Glutamatergic neuron (in vitro differentiated cells): ENCODE measurements at places on chromosomes 3 and 15. TPM values are rescaled to one million over a fixed set of nuclear protein-coding genes. Genes with fewer than 3 reads are reported as not detected.

FEZF2 gene
- total RNA-seq = 0.49 TPM

C3orf22 gene
- total RNA-seq = not detected

DNA sequence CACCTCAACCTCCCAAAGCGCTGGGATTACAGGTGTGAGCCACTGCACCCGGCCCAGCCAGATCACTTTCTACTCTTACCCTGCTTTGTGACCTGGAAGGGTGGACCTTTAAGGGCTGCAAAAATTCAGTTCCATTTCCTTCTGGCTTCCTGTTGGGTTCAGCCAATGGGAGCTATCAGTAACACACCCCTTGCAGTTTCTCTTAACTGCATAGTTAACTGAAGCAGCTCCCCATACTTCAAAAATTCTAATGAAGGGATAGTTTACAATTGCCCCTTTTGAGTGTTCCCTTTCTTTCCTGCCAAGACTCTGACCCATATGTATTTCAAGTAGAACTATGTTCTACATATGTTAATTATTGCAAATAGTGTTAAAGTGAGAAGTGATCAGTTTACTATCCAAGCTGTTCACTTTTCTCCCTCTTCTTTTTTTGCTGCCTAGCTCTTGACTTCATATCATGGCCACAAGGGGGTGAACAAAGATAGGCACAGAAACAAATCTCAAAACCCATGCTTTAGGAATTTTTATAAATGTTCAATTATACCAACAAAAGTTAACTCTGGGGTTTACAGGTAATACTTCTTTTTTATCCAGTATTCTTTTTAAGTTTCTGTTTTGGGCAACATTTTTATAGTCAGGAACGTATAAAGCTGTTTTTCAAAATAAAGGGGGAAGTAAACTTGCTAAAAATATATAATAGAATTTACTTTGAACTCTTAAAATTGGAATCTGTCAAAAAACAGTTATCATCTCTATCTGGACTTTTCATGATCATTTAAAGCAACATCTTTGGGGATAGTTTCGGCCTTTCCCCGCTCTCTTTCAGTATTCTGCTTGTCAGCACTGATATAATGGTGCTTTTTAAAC lies 8.1 kb downstream of the PGBD4 start:
- peaks cover 1% of the 10 kb centered on the region for H3K27me3 ChIP-seq
- no peaks in the 10 kb centered on the region for H3K36me3 ChIP-seq
- no peak for DNase-seq
- H3K4me3 ChIP-seq = no peak overlapping the region
- H3K27ac ChIP-seq = no peak overlapping the region
- H3K4me1 ChIP-seq = no peaks in the 10 kb centered on the region

- peak overlapping the region; percentile 53 for H3K4me3 ChIP-seq
- H3K4me1 ChIP-seq = peaks cover 21% of the 10 kb centered on the region
- no peaks in the 10 kb centered on the region for H3K36me3 ChIP-seq
- no peak for DNase-seq
- no peak overlapping the region for H3K27ac ChIP-seq
These were observed 50.6 kb upstream of the SLC7A14 start for GRCh38 chr3:170636400-170636973.

- H3K36me3 ChIP-seq = no peaks in the 10 kb centered on the region
- peaks cover 3% of the 10 kb centered on the region for H3K4me1 ChIP-seq
- H3K27me3 ChIP-seq = peaks cover 3% of the 10 kb centered on the region
- H3K4me3 ChIP-seq = no peak overlapping the region
- no peak overlapping the region for H3K27ac ChIP-seq
- no peak for DNase-seq
These were observed 402.1 kb upstream of the MCTP2 start for GRCh38 chr15:93829115-93829870.

GRCh38 chr15:90015749-90016148 lies 14.6 kb downstream of the ZNF710 start:
- no peaks in the 10 kb centered on the region for H3K36me3 ChIP-seq
- H3K4me3 ChIP-seq = no peak overlapping the region
- DNase-seq = no peak
- H3K4me1 ChIP-seq = peaks cover 6% of the 10 kb centered on the region

DNA sequence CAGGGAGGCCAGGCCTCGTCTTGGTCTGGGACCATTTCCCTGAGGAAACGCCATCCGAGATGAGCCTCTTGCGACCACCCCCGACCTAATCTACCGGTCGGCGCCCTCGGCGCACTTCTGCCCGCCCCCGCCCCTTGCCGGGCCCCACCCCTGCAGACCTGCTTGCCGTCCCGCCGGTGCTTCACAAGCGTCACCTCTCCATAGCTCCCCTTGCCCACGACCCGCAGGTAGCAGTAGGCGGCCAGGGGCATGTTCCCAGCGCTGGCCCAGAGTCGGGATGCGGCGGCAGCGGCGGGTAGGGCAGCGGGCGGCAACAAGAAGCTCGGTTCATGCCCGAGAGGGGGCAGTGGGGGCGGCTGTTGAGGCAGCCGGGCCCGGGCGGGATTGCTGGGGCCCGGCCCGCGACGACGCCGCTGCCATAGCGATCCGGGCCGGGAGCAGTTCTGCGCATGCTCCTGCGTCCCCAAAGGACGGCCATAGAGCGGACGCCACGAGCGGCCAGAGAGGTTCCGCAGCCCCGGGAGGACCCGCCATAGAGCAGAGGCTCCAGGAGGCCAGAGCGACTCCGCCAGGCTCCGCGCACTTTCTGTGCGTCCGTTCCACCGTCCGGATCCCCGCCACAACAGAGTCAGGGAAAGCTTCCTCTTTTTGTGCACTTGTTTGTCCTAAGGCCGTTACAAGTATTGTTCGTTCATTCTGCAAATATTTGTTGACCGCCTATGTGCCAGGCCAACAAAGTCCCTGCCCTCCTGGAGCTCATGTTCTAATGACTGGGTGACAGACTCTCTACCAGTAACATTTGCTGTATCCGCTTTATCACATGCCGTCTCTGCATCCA lies at the start of gene NEK4:
Gene NEK4 (minus strand): TSS at position 445 of the 838 bp plus-strand sequence. CDS start 194 bp downstream, at position 251.
- DNase-seq = peak; percentile 96
- H3K36me3 ChIP-seq = no peaks in the 10 kb centered on the region
- H3K27me3 ChIP-seq = peaks cover 8% of the 10 kb centered on the region
- peak within 1 kb of the TSS; percentile 96 for H3K4me3 ChIP-seq

DNA sequence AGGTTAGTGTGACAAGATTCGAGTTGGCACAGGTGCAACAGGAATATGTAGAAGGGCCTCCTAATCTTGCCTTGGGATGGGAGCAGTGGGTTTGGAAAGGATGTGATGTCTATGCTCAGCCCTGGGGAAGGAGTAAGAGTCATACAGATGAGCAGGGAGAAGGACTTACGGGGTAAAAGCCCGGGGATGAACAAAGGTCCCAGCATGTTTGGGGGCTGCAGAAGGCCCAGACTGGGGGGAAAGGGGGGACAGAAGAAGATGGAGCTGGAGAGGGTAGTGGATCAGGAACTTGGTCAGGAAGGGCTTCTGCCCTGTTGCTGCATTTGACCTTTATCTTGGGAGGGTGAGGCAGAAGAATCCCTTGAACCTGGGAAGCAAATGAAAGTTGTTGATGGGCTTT lies 240.1 kb upstream of the ST8SIA2 start:
- H3K27ac ChIP-seq = no peak overlapping the region
- H3K4me1 ChIP-seq = peaks cover 2% of the 10 kb centered on the region
- no peak overlapping the region for H3K4me3 ChIP-seq
- peaks cover 6% of the 10 kb centered on the region for H3K27me3 ChIP-seq
- DNase-seq = no peak
- H3K36me3 ChIP-seq = peaks cover 17% of the 10 kb centered on the region

DNA sequence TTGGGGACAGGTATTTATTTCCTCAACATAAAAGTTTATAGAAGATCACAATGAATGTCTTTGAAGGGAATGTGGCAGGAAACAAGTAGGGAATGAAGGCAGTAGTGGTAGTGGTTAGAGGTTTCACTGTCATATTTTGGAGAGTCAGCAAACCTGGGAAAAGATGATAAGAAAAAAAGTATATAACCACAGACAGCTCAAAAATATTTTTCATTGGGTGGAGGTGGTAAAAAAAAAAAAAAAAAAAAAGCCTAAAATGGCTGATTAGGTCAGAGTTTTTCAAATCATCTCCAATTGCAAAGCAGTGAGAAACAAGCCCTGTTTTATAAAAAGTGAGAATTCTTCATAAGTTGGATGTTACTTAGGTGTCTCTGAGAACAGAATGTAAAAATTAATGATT lies 400.0 kb downstream of the LSAMP start:
- peaks cover 3% of the 10 kb centered on the region for H3K27me3 ChIP-seq
- no peak for DNase-seq
- no peaks in the 10 kb centered on the region for H3K36me3 ChIP-seq
- H3K4me1 ChIP-seq = peaks cover 32% of the 10 kb centered on the region

ANKRD34C gene
- total RNA-seq = not detected

WDR93 gene
- not detected for total RNA-seq

REC114 gene
- total RNA-seq = not detected

DNA sequence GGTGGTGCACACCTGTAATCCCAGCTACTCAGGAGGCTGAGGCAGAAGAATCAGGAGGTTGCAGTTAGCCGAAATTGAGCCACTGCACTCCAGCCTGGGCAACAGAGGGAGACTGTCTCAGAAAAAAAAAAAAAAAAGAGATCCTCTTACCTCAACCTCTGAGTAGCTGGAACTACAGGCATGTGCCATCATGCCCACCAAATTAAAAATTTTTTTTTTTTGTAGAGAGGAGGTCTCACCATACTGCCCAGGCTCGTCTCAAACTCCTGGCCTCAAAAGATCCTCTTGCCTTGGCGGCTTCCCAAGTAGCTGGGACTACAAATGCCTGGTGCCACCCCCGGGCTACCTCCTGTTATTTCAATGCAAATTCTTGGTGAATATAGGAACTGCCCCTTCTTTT lies 1.5 kb downstream of the UMPS start:
- no peak overlapping the region for H3K27ac ChIP-seq
- no peak for DNase-seq
- peaks cover 8% of the 10 kb centered on the region for H3K27me3 ChIP-seq
- no peaks in the 10 kb centered on the region for H3K36me3 ChIP-seq
- H3K4me3 ChIP-seq = peak overlapping the region; percentile 97
- H3K4me1 ChIP-seq = peaks cover 5% of the 10 kb centered on the region

GRCh38 chr3:120348065-120348990 lies 826 bp downstream of the LRRC58 start:
- peaks cover 10% of the 10 kb centered on the region for H3K4me1 ChIP-seq
- DNase-seq = no peak

DNA sequence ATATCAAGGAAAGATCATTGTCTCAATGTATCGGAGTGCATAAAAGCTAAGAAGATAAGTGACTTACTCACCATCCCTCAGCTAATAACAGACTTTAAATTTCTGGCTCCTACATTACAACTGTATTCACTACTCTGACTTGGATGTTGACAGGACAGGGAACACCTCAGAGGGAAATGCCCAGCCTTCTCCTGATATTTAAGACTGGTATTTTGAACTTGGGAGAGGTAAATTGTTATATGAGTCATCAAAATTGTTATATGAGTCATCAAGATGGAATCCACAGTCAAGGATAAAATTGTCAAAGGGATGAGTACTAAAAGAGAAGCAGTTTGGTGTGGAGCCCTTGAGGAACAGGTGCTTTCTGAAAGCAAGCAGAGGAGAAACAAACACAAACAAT lies 961.4 kb downstream of the VGLL3 start:
- H3K27ac ChIP-seq = no peak overlapping the region
- DNase-seq = no peak
- no peak overlapping the region for H3K4me3 ChIP-seq
- H3K27me3 ChIP-seq = no peaks in the 10 kb centered on the region

- no peak for DNase-seq
- H3K36me3 ChIP-seq = no peaks in the 10 kb centered on the region
- H3K4me3 ChIP-seq = no peak overlapping the region
- H3K27ac ChIP-seq = no peak overlapping the region
These were observed 27.7 kb downstream of the ABHD17C start for GRCh38 chr15:80722811-80723210.

CCRL2 gene
- not detected for total RNA-seq

ARMC8 gene
- total RNA-seq = 54.4 TPM

DNA sequence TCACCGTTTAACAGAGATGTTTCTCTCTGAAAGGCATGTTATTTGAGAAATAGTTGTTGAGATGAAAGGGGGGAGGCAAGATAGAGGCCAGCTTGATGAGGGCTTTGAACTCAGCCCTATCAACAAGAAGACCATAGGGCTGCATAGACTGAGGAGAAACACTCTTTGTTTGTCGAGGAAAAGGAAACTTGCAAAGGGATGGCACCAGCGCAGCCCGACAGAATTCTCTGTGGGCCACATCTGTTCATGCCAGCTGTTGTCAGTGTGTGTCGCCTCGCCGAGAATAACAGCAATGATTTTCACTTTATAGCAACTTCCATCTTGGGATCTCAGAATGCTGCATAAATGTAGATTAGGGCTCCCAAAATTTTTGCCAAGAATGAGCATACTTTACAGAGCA lies 478.3 kb upstream of the TPRG1 start:
- H3K27ac ChIP-seq = no peak overlapping the region
- no peaks in the 10 kb centered on the region for H3K27me3 ChIP-seq
- H3K36me3 ChIP-seq = no peaks in the 10 kb centered on the region
- peaks cover 3% of the 10 kb centered on the region for H3K4me1 ChIP-seq

DNA sequence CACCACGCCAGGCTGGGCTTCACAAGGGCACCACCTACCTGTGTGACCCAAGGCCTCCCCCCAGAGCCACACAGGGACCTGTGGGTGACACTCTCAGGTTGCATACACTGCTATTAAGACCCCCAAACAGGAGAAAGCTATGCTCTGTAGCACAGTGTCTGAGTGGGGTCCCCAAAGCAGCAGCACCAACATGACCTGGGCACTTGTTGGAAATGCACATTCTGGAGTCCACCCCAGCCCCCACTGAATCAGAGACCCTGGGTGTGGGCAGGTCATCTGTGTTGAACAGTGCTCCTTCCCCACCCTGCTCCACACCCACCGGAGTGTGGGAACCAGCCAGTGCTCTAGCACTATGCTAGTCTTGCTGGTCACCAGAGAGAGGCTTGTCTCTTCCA lies 76.1 kb downstream of the ADAMTS17 start:
- no peak overlapping the region for H3K4me3 ChIP-seq
- no peaks in the 10 kb centered on the region for H3K27me3 ChIP-seq
- no peaks in the 10 kb centered on the region for H3K4me1 ChIP-seq
- no peak overlapping the region for H3K27ac ChIP-seq
- H3K36me3 ChIP-seq = no peaks in the 10 kb centered on the region
